Ovary (tissue), 10 donors: ENCODE measurements at places on chromosomes 11 and 22. TPM values are rescaled to one million over a fixed set of nuclear protein-coding genes. Genes with fewer than 3 reads are reported as not detected.
A peak's percentile ranks its signal among the peaks of the same experiment; 100 is the strongest.

DNA sequence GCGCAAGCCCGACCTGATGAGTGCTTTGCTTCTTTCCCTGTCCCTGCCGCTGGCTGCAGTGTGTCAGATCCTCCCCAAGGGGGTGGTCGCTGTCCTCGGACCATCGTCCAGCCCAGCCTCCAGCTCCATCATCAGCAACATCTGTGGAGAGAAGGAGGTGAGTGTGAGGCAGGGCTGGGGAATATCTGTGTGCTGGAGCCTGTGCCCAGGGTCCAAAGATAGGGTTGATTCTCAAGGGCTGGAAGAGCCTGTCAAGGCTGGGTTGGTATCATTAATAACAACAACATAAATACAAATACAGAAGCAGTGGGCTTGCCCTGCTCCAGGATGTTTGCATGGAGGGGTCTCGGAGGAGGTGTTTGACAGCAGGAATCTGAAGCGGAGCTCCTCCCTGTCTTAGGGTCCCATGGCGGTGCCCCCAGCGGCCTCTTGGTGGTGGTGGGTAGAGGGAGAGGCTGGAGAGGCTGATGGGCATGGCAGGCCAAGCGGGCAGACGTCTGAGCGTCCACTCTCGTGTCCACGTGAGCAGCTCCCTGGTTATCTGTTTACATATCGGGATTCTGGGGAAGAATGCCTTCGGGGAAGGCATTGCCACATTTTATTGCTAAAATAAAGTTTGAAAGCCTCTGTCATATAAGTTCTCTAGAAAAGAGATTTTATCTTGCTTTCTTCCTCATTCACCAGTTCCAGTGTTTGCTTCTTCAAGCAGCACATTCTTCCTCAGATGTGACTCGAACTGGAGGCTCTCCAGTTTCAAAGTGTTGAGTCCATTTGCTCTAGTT, 208.4 kb upstream of the TBCEL start:
- no peak for DNase-seq
- H3K36me3 ChIP-seq = no peaks in the 10 kb centered on the region
- no peak overlapping the region for H3K27ac ChIP-seq
- H3K4me3 ChIP-seq = no peak overlapping the region
- H3K27me3 ChIP-seq = no peaks in the 10 kb centered on the region

DNA sequence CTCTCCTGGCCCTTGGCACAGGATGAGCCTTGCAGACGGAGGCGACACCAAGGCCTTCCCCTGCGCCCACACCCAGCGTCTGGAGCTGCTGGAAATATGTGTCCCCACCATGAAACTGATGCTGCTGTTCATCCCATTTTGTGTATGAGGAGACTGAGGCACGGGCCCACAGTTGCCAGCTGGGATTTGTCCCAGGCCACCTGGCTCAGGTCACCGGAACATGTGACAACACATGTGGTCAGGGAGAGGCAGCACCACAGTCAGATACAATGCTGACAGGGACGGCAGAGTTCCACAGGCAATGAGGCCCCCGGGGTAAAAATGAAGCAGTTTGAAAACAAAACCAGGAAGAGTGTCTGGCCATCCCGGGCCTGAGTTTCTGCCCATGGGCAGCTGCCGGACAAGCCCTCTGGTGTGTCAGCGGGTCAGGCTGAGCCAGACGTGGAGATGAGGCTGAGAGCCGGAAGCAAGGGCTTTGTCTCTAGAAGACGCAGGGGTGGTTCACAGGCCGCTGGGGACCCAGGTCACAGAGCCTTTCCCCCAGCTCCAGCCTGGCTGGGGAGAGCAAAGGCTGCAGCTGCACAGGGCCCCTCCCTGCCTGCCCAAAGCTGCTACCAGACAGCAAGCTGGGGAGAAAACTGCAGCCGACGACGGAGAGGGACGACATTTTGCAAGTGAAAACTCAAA, 80.7 kb downstream of the CDKN1C start:
- no peaks in the 10 kb centered on the region for H3K36me3 ChIP-seq
- DNase-seq = peak; percentile 32
- no peak overlapping the region for H3K4me3 ChIP-seq
- no peak overlapping the region for H3K27ac ChIP-seq
- no peaks in the 10 kb centered on the region for H3K27me3 ChIP-seq

GRCh38 chr22:20887375-20887774, 28.6 kb downstream of the SNAP29 start:
- H3K36me3 ChIP-seq = no peaks in the 10 kb centered on the region
- H3K4me1 ChIP-seq = no peaks in the 10 kb centered on the region
- no peak overlapping the region for H3K4me3 ChIP-seq
- H3K27ac ChIP-seq = no peak overlapping the region

DNA sequence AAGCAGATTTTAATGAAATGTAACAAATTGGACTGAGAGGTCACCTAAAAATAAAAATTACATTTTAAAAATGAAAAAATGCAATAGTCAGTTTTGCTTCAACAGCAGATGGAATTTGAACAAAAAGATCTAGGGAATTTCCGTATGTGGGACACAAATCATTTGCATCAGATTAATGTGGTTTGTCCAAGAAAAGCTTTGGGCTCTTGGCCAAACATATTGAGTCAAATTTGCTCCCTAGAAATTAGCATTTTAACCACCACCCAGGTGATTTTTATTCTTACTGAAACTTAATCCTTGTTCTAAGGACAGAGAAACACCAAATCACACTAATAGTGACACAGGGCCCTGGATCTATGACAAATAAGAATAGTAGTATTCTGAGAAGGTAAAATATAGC, 1477.8 kb downstream of the FAM181B start:
- no peaks in the 10 kb centered on the region for H3K27me3 ChIP-seq
- DNase-seq = no peak
- H3K27ac ChIP-seq = no peak overlapping the region

DNA sequence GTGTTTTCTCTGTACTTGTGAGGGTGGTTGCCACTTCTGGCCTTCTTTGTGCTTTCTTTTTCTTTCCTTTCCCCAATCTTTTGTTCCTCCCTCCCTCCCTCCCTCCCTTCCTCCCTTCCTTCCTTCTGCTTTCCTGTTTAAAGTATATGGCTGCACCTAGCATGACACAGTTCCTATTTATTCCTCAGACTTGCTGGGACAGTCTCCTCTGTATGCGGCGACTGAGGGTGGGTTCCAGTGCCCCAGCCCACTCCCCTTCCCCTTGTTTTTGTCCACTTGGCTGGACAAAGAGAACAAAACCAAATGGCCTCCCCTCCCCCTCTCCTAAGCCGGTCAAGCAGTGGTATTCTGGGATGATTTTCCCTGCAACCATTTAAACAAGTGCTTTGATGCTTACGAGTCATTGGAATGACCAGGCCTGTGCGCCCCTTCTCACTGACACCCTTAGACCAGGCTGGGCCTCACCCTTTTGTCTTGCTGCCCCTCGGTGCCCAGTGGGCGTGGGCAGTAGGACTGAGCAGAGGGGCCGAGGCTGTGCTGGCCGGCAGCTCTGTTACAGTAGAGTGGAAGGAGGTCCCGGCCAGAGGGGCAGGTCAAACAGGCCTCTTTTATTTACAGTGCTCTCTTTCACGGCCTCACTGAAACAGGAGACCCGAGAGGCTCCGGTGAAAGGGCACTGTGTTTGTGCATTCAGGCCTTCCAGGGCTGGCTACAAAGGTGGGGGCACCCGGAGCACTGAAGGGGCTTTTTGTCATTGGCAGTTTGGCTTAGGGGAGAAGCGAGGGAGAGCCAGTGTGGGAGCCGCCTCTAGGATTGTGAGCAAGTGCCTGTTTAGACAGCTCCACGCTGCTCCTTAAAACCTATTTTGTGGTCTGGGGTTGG, 32.2 kb downstream of the ZBTB16 start:
- H3K36me3 ChIP-seq = no peaks in the 10 kb centered on the region
- DNase-seq = peak; percentile 19
- no peaks in the 10 kb centered on the region for H3K27me3 ChIP-seq
- H3K4me1 ChIP-seq = peaks cover 10% of the 10 kb centered on the region

DNA sequence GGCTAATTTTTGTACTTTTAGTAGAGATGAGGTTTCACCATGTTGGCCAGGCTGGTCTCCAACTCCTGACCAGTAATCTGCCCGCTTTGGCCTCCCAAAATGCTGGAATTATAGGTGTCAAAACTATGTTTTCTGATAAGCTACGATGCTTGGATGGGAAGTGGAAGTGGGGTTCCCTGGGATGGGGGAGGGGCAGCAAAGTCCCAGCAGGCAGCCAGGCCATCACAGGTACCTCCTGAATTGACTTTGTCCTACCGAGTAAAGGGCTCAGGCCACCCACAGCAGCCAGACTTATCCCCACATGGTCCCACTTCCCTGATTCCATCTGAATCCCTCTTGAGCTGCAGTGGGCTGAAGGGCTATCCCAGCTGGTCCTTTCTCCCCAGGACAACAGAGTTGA, 6.9 kb downstream of the FTH1 start:
- no peak for DNase-seq
- H3K4me1 ChIP-seq = peaks cover 13% of the 10 kb centered on the region
- H3K36me3 ChIP-seq = no peaks in the 10 kb centered on the region
- H3K4me3 ChIP-seq = no peak overlapping the region
- H3K27me3 ChIP-seq = no peaks in the 10 kb centered on the region
- H3K27ac ChIP-seq = no peak overlapping the region

- H3K4me3 ChIP-seq = no peak overlapping the region
- no peaks in the 10 kb centered on the region for H3K27me3 ChIP-seq
- no peaks in the 10 kb centered on the region for H3K4me1 ChIP-seq
- no peaks in the 10 kb centered on the region for H3K36me3 ChIP-seq
- DNase-seq = no peak
Measured at GRCh38 chr11:2474059-2474901, 29.5 kb downstream of the KCNQ1 start.

DNA sequence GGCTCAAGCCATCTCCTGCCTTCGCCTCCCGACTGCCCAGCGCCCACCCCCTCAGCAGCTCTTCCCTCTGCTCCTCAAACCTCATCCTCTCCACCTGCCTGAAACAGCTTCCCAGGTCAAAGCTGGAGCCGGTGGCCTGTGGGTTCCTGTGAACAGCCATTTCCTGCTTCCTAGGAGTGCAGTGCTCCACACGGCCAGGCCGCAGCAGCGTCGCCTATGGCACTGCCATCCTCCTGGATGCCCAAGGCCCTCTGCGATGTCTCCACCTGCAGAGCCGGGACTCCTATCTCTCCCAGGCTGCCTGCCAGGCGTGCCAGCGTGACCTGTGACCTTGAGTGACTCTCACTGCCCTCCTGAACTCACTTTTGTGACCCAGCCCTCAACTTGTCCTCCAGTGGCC, 24.6 kb downstream of the PPM1F start:
- no peaks in the 10 kb centered on the region for H3K27me3 ChIP-seq
- H3K36me3 ChIP-seq = no peaks in the 10 kb centered on the region
- H3K27ac ChIP-seq = no peak overlapping the region
- DNase-seq = no peak
- H3K4me1 ChIP-seq = no peaks in the 10 kb centered on the region
- no peak overlapping the region for H3K4me3 ChIP-seq

DNA sequence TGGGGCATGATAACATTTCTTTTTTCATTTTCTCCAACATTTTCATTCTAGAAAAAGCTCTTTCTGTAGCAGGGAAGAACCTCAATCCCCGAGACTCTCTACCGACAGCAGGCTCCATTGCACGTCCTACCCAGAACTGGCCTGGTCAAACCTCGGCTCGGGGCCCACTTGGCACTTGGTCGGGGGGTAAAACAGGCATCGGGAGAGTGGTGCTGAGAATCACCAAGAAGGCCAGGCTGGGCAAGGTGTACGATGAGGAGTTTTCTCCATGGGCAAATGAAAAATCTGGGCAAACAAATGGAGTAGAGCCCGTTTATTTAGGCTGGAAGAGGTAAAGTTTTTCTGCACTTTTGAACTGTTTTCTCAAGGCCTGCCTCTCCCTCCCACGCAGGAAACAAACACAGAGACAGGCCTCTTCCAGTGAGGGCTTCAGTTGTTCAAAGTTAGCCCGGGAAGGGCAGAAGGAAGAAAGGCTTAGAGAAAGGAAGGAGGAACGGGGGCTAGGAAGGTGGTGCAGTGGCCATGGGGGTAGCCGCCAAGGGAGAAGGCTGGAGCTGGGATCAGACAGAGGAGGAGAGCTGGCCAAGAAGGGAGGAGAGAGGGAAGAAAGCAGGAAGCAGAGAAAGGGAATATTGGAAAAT, 87.6 kb downstream of the ETS1 start:
- no peak overlapping the region for H3K27ac ChIP-seq
- H3K27me3 ChIP-seq = no peaks in the 10 kb centered on the region
- no peak overlapping the region for H3K4me3 ChIP-seq
- peaks cover 43% of the 10 kb centered on the region for H3K4me1 ChIP-seq

- no peak overlapping the region for H3K4me3 ChIP-seq
- no peak overlapping the region for H3K27ac ChIP-seq
- no peaks in the 10 kb centered on the region for H3K36me3 ChIP-seq
- H3K27me3 ChIP-seq = no peaks in the 10 kb centered on the region
- H3K4me1 ChIP-seq = no peaks in the 10 kb centered on the region
Measured at GRCh38 chr11:92272651-92273050, 48.0 kb downstream of the FAT3 start.

DNA sequence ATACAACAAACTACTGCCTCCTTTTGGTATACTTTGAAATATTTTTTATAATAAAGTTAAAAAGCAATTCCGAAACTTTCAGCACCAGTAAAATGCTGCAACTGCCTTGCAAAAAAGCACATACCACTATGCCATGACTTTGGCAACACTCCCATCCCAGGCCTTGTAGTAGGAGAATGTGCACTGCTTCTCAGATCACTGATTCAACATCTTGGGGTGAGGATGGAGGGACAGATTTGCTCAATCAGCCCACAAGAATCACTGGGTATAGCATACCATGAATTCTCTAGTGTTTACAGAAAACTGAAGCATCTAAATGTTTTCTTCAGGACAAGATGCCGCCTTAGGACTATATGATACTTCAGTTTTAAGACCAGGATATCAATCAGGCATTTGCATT, 14.9 kb downstream of the EIF4ENIF1 start:
- H3K36me3 ChIP-seq = no peaks in the 10 kb centered on the region
- H3K27me3 ChIP-seq = no peaks in the 10 kb centered on the region
- no peak overlapping the region for H3K27ac ChIP-seq
- DNase-seq = no peak

GRCh38 chr11:62044639-62045121, 77.2 kb upstream of the FTH1 start:
- no peaks in the 10 kb centered on the region for H3K36me3 ChIP-seq
- no peak overlapping the region for H3K4me3 ChIP-seq
- no peaks in the 10 kb centered on the region for H3K27me3 ChIP-seq
- H3K27ac ChIP-seq = no peak overlapping the region
- H3K4me1 ChIP-seq = no peaks in the 10 kb centered on the region

GRCh38 chr11:120248551-120249278, 8.8 kb downstream of the POU2F3 start:
- H3K4me3 ChIP-seq = no peak overlapping the region
- H3K36me3 ChIP-seq = no peaks in the 10 kb centered on the region
- DNase-seq = no peak
- no peaks in the 10 kb centered on the region for H3K4me1 ChIP-seq
- no peaks in the 10 kb centered on the region for H3K27me3 ChIP-seq

GRCh38 chr11:118106789-118107335, 20.1 kb upstream of the SMIM35 start:
- H3K27ac ChIP-seq = no peak overlapping the region
- no peaks in the 10 kb centered on the region for H3K27me3 ChIP-seq
- no peak overlapping the region for H3K4me3 ChIP-seq
- no peaks in the 10 kb centered on the region for H3K36me3 ChIP-seq
- no peak for DNase-seq

- DNase-seq = no peak
- no peak overlapping the region for H3K4me3 ChIP-seq
- H3K36me3 ChIP-seq = no peaks in the 10 kb centered on the region
- H3K27me3 ChIP-seq = no peaks in the 10 kb centered on the region
- H3K4me1 ChIP-seq = peaks cover 4% of the 10 kb centered on the region
Measured at GRCh38 chr11:85821636-85822035, 10.7 kb upstream of the SYTL2 start.

IGSF22 gene
- 1.5 TPM for total RNA-seq

KRTAP5-8 gene
- not detected for total RNA-seq

GPHA2 gene
- total RNA-seq = 0.72 TPM

NNMT gene
- 9.5 TPM for total RNA-seq

IL18 gene
- 4.9 TPM for total RNA-seq

SAA4 gene
- total RNA-seq = not detected

PIH1D2 gene
- 2.7 TPM for total RNA-seq

CARD16 gene
- total RNA-seq = 9.3 TPM

MS4A6A gene
- 28.9 TPM for total RNA-seq
